ENCODE measurements at places on chromosomes 2 and 18.

DNA sequence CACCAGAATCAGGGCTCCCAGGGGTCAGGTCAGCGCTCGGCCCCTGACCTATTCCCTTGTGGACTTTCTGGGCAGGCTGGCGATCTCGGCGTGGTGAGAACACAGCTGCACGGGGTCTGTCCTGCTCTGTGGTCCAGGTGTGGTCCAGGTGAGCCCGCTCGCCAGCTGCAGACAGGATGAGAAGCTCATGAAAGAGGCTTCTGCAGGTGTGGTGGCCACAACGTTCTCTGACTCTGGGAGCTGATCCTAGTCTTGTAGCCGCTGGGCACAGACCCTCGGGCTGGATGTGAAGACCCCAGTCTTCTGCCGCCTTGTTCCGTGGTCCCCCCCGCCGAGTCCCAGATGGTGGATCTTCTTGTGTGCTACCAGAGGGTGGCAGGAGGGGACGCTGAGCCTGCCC, 129.7 kb downstream of the RTP5 start:
- no peak for DNase-seq

GRCh38 chr2:234999740-235000425, 48.1 kb downstream of the SH3BP4 start:
- no peak for DNase-seq

DNA sequence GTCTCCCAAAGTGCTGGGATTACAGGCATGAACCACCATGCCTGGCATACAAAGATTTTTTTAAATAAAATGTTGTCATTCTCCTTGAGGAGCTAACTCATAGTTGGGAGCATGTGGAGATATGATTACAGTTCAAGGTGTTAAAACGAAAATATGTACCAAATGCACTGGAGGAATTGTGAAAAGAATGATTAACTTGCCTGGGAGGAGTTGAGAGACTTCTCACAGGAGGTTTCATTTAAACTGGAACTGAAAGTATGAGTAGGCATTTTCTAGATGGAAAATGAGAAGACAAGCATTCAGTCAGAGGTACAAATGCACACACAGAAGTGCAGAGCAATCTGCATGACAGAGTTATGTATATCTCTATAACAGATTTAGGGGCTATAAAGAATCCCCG, 126.6 kb upstream of the PDE1A start:
- no peak for DNase-seq

- DNase-seq, result no peak
These were observed 675.9 kb downstream of the DPP10 start for GRCh38 chr2:115118306-115118705.

- DNase-seq, result no peak
These were observed 148.7 kb downstream of the TFCP2L1 start for GRCh38 chr2:121136323-121136722.

Measured in T-cell (primary cell).